ENCODE measurements at places on chromosomes 3 and 15.

- DNase-seq = no peak
Observed at GRCh38 chr15:56804279-56804678, 71.0 kb upstream of the ZNF280D start.

- DNase-seq = no peak
Observed at GRCh38 chr3:45841420-45841756, 531 bp downstream of the LZTFL1 start.

GRCh38 chr15:80584561-80584964, 110.5 kb upstream of the ABHD17C start:
- DNase-seq = peak; percentile 13

GRCh38 chr15:79779746-79780145, 117.1 kb downstream of the MTHFS start:
- no peak for DNase-seq

- no peak for DNase-seq
Observed at GRCh38 chr15:32682977-32683630, 34.7 kb upstream of the GREM1 start.

DNA sequence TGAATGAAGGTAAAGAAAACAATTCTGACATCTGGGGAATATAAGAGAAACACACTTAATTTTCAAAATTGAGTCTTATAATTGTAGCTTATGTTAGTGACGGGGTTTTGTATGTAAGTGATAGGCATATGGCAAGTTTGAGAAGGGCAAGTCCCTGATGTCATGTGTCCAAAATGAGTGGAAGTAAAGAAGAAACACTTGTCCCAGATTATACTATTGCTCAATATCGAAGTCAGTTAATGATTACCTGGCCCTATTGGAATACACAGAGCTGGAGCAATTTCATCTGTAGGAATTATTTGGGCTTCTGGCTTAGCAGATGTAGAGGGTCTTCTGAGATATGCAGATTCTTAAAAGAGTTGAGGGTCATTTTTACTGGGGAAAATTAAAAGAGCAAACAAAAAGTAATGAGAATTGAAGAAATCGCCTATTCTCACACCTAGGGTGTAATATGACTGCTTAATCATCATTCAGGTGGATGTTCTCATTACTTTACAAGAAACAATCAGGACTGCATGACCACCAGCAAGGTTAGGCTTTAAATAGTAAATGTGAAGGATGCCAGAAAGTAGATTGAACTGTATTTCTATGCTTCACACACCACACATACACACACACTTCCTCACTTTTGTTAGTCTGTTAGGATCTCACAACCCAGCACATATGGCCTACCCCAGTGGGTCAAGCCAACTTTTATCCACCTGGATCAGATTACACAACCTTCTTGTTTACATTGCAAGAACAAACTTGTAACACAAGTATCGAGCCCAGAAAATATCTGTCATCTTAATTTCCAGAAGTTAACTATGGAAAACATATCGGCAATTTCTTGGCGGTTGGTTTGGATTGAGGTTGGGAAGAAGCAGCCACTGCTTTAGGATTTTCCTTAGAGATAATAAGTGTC, 183.3 kb upstream of the LRRC3B start:
- no peak for DNase-seq

DNA sequence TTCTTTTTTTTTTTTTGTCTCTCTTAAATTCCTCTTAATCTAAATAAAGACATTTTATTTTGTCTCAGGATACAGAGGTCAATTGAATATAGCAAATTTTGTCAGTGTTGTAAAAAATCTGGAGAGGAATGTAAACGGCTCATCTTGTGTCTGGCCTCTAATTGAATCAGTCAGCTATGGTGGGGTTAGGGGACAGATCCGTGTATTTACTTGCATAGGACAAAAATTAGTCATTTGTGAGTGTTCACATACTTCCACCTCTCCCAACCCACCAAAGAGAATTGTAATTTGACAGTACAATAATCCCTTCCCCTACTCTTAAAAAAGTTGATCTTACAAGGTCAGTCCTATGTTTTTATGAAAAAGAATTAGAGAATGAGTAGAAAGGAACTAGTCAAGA, 18.3 kb downstream of the PPARG start:
- DNase-seq = no peak

DNA sequence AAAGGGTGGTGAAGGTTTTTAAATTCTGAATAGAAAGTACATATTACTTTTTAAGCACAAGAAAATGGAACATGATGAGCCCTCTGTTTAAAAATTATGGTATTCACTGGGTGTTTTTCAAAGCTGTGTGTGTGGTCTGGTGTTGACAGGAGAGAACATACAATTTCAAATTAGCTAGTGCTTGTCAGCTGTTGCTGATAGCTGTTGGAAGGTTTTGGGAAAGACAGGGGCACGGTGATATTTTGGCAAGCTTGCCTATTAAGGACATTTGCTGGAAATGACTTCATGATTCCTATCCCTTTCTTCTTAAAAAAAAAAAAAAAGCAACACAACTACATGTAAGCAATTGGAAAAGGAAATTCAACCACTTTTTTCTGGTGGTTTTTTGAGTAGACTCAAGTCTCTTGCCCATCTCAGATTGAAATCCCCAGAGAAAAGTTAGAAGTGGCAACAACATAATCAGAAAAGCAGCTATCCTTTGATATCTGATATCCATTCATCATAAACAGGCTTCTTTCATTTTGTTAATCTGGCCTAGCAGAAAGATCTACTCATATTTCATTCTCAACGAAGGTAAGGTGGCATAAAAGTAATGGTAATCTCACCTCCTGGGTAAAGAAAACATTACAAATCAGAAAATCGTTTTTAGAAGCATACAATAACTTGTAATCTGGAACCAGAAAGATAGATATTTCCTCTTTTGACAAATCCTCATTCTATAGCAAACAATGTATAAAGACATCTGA, 130.0 kb downstream of the RBMS3 start:
- DNase-seq = no peak

DNA sequence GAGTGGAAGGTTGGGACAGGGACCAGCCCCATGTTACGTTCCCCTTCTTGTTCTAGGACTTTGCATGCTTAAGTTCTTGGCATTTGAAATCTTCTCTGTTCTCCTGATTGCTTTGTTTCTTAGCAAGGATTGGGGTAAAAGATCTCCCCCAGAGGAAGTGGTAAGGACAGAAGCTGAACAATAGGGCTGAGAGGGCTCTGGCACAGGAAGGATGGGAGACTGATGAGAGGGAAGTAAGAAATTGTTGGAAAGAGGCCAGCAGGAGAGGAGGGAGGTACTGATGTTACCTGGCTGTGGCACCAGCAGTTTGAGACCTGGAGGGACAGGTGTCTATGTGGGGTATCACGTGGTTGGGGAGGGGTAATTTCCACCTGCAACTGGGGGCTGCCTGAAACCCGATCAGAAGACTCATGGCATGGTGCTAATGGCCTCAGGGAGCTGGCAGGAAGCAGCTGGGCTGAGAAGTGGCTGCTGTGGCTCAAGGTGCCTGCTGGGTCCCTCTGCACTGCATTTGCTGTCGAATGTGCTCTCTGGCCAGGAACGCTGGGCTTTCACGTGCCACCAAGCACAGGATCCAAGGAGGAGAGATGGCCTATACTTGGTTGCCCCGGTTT, 108.4 kb downstream of the LSM3 start:
- no peak for DNase-seq

DNA sequence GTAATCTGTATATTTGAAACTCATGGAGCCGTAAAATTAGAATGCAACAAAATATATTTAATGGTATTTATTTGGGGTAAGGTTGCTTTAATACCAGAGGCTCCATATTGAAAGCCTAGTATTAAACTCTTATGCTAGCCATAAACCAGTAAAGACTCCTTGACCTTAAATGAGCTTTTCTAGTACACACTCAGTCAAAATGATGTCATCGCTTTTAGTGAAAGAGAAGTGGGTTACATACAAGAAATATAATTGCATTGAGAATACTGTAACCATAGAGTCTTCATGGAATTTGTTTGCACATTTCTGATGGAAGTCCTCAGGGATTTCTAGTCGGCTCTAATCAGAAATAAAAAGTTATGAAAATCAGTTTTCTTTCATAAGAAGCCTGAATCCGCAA, 757.6 kb downstream of the GBE1 start:
- DNase-seq = no peak

DNA sequence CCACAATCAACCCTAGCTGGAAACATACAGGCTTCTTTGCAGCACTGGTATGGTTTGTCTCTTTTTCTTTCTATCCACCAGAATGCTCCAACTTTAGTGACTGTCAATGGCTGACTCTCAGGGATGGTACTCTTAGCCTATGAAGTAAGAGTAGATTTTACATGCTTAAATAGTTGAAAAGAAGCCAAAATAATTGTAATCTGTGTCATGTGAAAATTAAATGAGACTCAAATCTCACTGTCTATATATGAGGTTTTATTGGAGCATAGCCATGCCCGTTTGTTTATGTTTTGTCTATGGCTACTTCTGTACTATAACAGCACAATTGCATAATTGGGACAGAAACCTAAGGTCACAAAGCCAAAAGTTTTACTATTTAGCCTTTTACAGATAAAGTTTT, 29.1 kb upstream of the PDZRN3 start:
- no peak for DNase-seq

GRCh38 chr15:77528968-77529319, 103.8 kb downstream of the LINGO1 start:
- DNase-seq = no peak

- DNase-seq = no peak
Observed at GRCh38 chr3:183920416-183920815, 35.7 kb upstream of the PARL start.

- DNase-seq = no peak
Observed at GRCh38 chr3:189896533-189896932, 224.2 kb downstream of the P3H2 start.

- DNase-seq = no peak
Observed at GRCh38 chr3:160098261-160098908, 109.8 kb downstream of the IL12A start.

DNA sequence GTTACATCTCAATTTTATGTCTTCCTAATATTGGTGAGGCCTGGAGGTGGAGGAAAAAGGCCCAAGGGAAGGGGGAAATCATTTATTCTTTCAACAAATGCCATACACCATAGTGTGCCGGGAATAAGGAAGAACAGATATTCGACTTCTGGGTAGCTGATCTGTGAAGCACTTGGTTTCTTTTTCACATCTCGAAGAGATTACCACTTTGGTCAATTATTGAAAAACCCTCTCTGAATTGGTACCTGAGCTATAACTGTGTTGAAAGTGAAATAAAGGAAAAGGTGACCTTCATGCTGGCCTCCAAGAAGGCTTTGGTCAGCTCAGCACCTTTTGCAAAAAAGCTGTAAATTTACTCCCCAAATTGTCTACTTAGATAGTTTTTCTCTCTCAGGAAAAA, 14.2 kb upstream of the MB21D2 start:
- DNase-seq = no peak
